Activated naive CD4-positive, alpha-beta T cell (primary cell): ENCODE measurements at places on chromosomes 2 and 18.
A peak's percentile ranks its signal among the peaks of the same experiment; 100 is the strongest.

DNA sequence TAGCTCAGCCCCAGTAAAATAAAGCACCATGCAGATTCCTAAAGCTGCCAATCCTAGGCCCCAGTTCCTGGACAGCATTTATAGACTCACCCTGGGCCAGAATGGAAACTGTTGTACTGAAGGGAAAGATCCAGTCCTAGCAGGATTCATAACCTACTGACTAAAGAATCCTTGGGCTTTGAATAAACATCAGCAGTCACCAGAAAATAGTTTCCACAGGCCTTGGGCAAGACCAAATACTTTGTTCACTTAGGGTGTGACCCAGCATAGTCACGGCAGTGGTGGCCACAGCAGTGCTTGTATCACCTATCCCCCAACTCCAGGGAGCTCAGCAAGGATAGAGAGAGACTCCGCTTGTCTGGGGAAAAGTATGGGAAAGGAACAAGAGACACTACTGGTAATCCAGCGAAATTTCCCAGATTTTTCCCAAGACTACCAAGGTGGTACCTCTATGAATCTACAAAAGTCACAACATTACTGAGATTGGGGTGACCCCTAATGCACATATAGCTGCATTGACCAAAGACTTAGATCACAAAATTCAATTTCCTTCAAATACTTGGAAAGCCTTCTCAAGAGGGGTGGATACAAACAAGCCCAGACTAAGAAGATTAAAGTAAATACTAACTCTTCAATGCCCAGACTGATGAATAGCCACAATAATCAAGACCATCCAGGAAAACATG, 748.1 kb upstream of the LRATD1 start:
- DNase-seq: no peak

GRCh38 chr2:85652056-85652455, 15.9 kb downstream of the SFTPB start:
- DNase-seq: no peak

DNA sequence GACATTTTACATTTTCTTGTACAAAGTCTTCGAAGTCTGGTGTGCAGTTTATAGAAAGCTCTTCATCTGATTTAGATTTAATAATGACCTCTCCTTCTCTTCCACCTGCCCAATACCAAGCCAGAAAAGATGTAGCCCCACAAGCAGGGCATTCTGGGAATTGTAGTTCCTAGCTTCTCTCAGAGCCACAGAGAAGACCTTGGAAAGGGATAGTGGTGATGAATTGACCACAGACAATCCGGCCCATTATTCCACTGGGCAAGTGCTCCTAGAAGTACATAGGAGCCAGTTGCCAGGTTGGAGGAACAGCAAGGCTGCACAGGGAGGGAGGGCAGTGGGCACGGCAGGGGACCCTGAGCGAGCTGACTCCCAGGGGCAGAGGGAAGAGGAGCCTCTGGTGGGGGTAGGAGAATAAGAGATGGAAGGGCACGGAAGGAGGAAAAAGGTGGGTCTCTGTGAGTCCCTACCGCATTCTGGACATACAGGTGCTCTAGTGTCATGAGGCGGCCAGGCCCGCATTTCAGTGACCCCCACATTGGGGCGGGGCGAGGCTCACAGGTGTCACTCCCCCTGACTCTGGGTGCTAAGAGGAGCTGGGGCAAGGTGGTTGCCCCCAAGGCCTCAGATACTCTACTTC, 152.5 kb upstream of the HAAO start:
- DNase-seq: no peak

DNA sequence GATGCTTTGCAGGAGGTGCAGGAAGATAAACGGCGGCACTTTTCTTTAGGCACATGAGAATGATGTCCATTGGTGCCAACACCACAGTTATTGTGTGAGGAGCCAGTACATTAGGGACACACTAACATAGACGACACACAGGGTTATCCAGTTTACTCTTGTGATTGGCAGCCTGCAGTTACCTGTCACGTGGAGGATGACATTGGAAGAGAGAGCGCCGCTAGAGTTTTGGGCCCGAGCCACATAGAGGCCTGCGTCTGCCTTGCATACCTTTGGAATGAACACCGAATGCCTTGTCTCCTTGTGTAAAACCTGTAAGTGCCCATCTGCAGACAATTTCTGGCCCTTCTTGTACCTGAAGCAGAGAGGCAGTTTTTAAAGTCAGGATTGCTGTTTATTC, 26.9 kb upstream of the TTN start:
- DNase-seq: no peak

DNA sequence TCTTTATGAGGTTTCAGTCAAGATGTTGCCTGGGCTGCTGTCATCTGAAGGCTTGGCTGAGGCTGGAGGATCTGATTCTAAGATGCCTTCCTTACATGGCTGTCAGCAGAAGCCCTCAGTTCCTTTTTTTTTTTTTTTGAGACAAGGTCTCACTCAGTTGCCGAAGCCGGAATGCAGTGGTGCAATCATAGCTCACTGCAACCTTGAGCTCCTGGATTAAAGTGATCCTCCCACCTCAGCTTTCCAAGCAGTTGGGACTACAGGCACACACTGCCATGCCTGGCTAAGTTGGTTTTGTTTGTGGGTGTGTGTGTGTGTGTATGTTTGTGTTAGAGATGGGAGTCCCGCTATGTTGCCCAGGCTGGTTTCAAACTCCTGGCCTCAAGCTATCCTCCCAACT, 13.1 kb upstream of the SLC35F5 start:
- no peak for DNase-seq

- DNase-seq: no peak
Observed at GRCh38 chr2:18167871-18168270, 289.4 kb downstream of the KCNS3 start.

- DNase-seq: no peak
Observed at GRCh38 chr2:104816143-104816542, 37.8 kb upstream of the POU3F3 start.

GRCh38 chr2:27059141-27059820, 7.8 kb downstream of the AGBL5 start:
- DNase-seq: no peak

DNA sequence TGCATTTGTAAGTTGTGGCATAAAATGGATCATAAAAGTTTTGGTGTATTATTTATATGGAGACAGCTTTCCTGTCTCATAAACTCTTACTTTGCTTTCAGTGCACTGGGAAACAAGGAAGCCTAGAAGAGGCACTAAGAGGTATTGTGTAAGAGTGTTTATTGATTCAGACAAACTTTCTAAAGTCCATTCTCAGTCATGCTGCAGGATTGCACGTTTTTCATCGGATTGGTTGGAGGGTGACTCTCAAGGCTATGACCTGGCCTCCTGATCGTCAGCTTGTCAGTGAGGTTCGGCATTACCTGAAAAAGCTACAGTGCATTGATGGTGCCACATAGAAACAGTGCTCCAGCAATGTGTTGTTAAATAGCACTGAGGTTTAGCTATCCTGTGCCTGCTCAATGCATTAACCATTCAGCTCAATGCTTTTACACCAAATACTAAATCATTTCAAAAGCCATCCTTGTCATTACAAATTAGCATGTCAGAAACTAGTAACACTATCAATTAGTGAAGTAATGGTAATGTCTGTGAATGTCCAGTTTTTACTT, 545.5 kb downstream of the CBLN2 start:
- DNase-seq: no peak

DNA sequence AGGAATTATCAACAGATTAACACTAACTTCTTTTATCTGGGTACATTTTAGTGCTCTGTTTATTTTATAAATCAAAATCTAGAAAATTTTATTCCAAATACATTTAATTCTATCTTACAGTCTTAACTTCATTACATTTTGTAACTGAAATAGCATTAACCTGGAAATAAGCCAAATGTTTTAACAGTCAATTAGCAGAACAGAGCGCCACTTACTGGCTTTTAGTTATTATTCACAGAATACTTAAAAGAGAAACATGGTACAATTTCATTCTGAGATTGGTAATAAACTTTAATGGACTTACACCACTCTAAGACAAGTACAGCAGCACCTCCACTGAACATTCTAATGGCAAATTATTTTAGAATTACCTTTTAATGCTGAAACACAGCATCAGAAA, 38.6 kb downstream of the SS18 start:
- no peak for DNase-seq

DNA sequence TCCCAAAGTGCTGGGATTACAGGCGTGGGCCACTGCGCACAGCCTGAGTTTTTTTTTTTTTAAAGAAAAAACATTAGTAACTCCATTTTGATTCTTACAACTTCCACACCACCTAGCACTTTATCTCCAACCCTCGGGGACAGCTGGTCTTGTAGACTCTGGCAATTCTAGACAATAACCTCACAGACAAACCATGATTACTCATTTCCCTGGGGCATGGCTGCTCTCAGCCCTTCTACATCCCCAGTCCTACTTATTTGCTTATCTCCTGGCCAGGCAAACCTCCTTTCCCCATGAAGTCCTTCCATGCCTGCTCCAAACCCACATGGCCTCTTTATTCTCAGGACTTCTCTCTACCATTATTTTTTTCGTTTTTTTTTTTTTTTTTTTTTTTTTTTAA, 91.1 kb downstream of the ACTR3 start:
- DNase-seq: no peak

DNA sequence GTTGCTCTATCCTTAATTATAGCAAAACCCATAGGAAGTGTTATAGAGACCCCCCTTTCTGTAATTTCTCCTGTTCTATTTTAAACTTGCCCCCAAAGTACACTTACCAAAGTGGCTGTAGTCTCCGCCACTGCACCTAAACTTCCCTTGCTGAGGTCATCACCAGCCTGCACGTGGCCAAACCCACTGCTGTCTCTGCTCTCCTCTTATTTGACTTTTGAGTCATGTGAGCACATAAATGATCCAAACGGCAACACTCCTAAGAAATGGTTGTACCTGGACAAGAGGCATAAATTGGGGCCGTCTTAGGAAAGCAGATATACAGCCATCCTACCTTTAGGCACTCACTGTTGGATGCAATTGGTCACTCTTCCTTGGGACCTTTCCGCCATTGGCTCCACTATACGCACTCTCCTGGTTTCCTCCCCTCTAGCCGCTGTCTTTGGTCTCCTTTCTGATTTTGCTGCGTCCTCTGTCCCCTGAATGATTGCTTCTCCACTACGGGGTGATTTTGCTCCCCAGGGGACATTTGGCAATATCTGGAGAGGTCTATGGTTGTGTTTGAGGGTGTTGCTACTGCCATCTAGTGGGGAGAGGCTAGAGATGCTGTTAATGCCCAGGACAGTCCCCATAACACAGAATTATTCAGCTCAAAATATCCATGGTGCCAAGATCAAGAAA, 19.2 kb upstream of the IL36G start:
- no peak for DNase-seq

GRCh38 chr2:112481528-112482233, at the start of gene TTL:
Gene TTL (plus strand): TSS chr2:112482156. CDS start chr2:112482345, 189 bp downstream.
- peak; percentile 28 for DNase-seq

DNA sequence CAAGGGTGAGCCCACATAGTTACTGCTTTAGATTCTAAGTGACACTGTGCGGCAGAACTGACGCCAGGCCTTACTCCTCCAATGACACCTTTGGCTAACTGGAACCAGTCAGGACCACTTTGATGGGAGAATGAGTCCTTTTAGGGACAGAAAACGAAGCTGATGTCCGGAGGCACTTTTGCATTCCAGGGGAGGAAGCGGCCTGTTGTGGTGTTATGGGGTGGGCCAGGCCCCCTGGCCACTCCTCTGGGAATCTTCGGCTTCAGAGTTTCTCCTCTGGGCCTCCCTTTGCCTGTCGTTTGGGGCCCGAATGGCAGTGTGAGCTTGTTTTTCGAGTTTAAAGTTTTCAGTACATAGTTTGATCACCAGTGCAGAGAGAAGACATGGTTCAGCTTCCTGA, 65.9 kb downstream of the MBP start:
- DNase-seq: no peak

DNA sequence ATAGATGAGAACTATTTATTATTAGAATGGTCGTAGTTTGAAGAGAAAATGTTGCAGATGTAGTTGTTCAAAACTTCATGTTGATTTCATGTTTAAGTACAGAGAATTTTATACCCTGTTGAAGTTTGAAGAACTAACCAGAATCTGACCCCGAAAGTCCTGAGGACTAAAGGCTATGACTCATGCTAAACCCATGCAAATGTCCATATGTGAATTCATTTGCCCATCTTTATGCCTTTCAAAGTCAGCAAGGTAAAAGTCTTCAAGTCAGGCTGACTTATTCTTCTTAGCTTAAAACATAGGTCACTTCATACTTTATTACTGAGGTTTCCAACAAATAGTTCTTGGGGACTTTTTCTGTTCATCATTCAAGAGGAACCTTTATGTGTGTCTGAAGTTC, 185.5 kb downstream of the CCDC85A start:
- no peak for DNase-seq

GRCh38 chr18:23924813-23925212, 89.7 kb upstream of the TTC39C start:
- no peak for DNase-seq

DNA sequence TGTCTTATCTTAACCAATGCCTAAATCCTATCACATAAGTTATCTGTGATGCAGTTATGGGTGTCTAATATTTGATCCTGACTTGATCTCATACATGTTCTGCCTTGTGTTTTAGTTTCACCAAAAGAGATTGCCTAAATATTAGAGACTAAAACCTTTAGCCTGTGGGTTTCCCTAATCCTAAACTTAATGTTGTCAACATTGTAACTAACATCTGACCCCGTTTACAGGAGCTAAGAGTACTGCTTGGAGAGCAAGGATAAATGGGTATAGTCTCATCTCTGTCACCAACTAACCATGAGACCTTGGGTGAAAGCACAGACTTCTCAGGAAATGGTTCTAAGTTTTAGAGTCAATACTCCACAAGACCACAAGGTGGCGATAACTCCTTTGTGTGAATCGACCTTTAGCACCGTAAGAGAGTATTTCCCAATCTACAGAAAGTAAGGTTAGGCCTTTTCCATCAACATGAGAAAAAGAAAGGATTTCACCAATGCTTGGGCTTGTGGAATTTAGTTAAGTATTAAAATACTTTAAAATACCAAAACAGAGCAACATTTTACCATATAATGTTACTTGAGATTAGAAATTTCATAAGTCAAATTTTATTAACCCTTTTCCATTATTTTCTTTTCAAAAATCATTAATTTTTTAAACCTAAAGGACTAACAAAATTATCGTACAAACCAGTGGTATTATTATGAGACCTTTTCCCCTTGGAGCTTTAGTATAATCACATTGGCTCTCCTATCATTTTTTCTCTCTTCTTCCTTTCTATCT, 60.5 kb downstream of the G6PC2 start:
- no peak for DNase-seq

GRCh38 chr2:227153758-227154486, 10.1 kb downstream of the COL4A4 start:
- DNase-seq: no peak
